AG10803 (cell line): ENCODE measurements at places on chromosomes 1 and 21.
A peak's percentile ranks its signal among the peaks of the same experiment; 100 is the strongest.

GRCh38 chr1:59128784-59129227, 168.1 kb upstream of the FGGY start:
- peak; percentile 96 for DNase-seq

- no peak for DNase-seq
Observed at GRCh38 chr1:60895252-60895651, 187.1 kb upstream of the NFIA start.

DNA sequence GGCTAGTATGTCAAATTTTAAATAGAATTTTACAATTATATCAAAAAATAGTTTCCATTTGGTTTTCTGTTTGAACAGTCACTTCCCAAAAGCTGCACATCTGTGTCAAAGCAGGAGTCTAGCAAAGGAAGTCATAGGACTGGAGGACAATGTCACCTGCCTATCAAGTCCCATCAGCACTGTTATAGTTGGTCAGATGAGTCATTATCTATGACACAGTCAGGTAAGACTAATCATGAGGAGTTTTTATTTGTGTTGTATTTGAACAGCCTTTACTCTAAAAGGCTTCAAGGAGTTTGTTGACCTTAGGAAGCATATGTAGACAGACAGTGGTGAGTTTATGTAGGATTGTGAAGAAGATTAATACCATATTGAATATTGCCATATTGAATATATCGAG, 74.2 kb upstream of the QSOX1 start:
- DNase-seq = no peak

DNA sequence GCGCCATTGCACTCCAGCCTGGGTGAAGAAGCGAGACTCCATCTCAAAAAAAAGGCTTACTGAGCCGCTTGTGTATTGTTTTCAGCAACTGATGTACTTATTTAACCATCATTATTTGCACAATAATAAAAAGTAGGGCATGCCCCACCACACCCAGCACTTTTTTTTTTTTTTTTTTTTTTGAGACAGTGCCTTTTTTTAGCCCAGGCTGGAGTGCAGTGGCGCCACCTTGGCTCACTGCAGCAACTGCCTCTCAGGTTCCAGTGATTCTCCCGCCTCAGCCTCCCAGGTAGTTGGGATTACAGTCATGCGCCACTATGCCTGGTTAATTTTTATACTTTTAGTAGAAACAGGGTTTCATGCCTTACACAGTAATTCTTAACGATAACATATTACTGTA, 12.2 kb upstream of the TRNAU1AP start:
- no peak for DNase-seq

- DNase-seq = no peak
Observed at GRCh38 chr1:156912310-156912709, 8.1 kb upstream of the LRRC71 start.

GRCh38 chr1:84303314-84303830, 1.9 kb downstream of the SAMD13 start:
- DNase-seq = no peak

DNA sequence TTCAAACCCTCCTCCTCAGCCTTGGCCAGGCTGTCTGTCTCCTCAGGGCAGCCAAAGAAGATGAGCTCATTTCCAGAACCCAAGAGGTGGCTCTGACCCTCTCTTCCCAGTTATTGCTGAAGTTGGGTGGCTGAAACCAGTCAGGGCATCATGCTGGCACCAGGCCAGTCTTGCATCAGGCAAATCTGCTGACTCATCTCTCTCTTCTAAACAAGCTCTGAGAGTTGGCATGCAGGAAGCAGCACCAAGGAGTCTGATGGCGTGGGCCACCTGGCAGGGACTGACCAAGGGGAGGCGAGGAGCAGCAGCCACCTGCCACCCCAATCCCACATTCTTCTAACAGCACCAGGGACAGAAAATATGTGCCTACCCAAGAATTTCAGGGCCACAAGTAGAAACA, 104.8 kb upstream of the ATP1A1 start:
- peak; percentile 7 for DNase-seq

GRCh38 chr1:29924017-29924431, 687.7 kb downstream of the PTPRU start:
- DNase-seq = no peak

DNA sequence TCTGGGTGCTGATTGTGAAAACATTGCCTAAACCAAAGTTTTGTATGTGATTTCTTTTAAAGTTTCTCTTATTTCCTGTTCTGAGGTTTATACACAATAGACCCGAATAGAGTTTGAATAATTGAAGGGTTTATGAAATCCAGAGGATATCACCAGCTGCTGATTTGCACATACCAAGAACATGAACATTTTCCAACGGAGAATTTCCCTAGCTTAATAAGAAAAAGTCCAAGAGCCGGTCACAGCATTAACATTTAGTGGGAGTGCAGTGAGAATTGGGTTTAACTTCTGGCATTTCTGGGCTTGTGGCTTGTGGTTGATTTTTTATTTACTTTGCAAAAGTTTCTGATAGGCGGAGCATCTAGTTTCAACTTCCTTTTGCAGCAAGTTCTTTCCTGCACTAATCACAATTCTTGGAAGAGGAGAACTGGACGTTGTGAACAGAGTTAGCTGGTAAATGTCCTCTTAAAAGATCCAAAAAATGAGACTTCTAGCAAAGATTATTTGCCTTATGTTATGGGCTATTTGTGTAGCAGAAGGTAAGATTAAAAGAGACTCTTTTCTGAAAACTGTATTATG, at the start of gene CFH:
TSS of gene CFH (plus strand) at position 407 of the 579 bp plus-strand sequence. CDS start at position 482, 75 bp downstream.
- peak; percentile 82 for DNase-seq

GRCh38 chr1:234986750-234987414, 141.8 kb downstream of the TOMM20 start:
- no peak for DNase-seq

DNA sequence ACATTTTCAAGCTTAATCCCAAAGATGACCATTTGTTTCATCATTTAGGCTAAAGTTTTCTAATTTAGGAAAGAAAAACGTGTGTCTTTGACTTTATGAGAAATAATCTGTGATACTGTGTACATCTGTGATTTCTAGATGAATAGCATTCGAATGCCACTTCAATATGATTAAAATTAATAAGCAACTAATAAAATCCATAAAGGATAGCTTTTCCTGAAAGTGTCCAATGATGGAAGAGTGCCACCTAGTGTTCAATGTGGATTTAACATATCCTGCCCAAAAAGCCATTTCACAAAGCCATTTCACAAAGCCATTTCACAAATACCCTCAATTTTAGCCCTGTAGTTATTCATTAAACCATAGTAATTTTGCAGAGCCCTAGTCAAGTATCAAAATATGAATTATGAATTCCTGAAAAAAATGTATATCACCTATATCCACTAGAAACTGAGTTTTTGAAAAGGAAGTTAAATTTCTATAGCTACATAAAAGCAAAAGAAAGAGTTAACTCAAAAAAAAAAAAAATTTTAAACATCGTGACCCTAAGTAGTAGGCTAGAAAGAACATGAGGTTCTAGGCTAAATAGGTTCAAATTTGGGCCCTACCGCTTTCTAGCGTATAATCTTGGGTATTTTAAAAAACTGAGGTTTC, 19.1 kb downstream of the NME7 start:
- DNase-seq = peak; percentile 52

- no peak for DNase-seq
Observed at GRCh38 chr1:182126272-182126800, 64.8 kb upstream of the ZNF648 start.

GRCh38 chr1:236257216-236257615, 24.5 kb downstream of the ERO1B start:
- no peak for DNase-seq

DNA sequence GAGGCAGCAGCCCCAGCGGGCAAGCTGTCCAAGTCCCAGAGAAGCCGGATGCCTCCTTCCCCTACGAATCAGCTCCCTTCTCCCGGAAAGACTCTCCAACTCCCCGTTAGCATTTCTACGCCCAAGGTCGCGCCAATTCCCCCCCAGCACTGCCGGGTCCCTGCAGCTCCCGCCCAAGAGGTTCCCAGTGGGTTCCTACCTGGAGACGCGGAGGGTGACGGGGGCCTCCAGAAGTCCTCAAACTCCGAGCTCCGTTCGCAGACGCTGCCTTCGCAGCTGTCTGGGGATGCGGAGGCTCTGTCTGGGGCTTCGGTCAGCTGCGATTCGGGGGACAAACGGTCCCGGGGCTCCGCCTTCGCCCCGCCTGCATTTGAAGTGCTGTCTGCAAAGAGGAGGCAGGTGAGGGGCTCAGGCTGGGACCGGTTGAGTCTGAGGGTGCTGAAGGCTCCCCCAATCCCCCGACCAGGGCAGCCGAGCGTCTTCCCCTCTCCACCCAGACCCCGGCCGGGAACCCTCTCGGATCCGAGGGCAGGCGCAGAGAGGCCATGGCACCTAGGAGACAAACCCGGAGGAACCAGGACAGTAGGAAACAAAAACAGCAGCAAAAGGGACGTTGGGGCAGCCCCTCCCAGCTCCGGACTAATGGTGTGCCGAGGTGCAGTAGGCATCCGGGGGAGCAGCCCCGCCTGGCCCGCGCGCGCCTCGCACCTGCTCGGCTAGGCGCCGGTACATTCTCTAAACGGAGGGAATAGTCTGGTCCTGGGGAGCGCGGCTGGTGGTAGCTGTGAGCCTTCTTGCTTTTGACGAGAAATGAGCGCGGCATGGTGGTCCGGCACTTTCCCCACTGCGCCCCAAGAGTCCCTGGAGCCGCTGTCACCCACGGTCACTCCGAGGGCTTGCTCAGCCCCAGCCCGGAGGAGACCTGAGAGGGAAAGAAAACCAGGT, 3.8 kb downstream of the GFI1 start:
- no peak for DNase-seq

- peak; percentile 31 for DNase-seq
Observed at GRCh38 chr1:172497230-172497629, 35.7 kb upstream of the SUCO start.

DNA sequence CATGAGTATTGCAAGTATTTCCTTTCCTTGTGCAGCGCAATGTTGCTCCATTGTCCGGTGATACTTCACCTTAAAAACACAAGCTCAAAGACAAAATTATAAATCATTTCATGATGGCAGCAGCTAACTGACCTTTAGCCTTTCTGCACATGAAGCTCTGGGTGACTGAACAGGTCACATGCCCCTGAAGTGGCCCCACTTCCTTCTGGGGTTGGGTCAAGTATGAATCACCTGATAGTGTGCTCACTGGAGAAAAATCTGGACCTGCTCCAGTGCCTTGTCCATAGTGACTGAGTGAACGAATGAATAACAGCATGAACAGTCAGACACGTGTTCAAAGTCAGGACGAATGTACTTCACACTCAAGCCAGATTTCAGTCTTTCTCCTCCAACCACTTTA, 658.9 kb downstream of the NPHP4 start:
- DNase-seq = no peak

- DNase-seq = no peak
Observed at GRCh38 chr1:101144671-101145448, 92.0 kb upstream of the S1PR1 start.

GRCh38 chr1:225942574-225942973, 1.6 kb upstream of the LEFTY2 start:
- no peak for DNase-seq

- DNase-seq = no peak
Observed at GRCh38 chr21:26501495-26502021, 71.5 kb downstream of the CYYR1 start.

- no peak for DNase-seq
Observed at GRCh38 chr1:72438270-72438669, 155.9 kb upstream of the NEGR1 start.

- no peak for DNase-seq
Observed at GRCh38 chr1:183476081-183476480, 3.8 kb downstream of the SMG7 start.

- DNase-seq = no peak
Observed at GRCh38 chr1:23922321-23922943, 9.3 kb upstream of the CNR2 start.

DNA sequence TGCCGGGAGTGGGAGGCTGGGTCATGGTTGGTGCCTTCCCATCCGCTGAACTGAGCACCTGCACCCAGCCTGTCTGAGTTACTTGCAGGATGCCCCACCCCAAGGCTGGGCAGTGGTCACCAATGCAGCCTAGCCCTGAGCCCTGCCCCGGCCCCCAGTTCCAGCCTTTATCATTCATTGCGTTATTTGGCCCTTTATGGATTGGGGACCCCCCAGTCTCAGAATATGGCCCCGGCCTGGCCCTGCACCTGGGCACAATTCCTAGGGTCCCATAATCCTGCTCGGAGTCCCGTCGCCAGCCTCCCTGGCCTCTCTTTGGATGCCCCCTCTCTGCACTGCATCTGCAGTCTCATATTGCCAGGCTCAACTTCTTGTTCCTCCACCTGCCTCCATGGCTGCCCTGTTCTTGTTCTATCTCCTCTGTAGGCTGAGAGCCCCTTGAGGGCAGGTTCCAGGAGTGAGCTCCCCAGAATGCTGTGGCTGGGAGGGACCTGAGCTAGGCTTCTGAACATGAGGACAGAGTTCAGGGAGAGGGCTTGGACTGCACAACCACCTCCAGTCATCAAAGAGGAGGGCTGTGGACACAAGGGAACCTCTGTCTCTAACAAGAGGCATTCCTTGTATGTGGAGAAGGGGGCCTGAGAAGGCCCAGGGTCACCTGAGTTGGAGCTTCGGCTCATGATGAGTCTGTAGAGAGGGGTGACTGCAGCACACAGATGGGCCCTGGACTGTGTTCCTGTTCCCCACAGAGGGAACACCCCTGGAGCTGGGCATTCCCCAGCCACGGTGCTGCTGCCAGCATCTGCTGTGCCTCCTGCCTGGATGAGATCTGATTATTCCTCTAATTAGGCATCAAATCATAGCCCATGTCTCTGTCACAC, 1.1 kb upstream of the KNCN start:
- DNase-seq = no peak

DNA sequence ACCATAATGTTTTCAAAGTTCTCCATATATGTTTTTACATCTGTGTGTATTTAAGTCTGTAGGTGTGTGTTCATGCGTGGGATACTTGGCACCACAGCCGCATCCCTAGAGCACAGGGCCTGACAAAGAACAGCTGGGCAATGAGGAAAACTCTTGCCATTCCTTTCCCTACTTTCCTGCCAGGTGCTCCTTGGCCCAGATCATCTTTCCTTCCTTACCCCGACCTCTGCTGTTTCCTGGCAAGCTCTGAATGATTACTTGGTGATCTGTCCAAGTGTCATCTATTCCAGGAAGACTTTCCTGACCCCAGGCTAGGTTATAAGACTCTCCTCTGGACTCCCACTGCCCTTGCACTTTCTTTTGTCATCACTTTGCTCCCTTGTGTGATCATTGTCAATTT, 123.6 kb downstream of the ELAVL4 start:
- DNase-seq = no peak

DNA sequence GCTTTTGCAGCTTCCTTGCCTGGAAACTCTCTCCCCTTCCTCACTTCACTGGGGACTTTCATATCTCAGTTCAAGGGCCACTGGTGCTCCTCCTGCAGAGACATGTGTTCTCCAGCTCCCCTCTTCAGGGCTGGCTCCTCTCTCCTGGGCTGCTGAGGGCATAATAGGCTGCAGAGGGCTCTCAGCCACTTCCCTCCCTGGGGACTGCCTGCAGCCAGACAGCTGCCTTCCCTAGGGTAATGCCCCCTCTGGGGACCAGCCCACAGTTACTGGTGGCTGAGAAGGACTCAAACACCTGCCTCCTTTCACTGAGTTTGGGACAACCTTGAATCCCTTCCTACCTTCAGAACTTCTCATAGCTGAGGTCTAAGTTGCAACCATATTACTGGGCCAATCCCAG, 104.8 kb upstream of the POU3F1 start:
- no peak for DNase-seq
